ENCODE measurements at places on chromosomes 3 and 15.
A peak's percentile ranks its signal among the peaks of the same experiment; 100 is the strongest.

- DNase-seq: no peak
Observed at GRCh38 chr3:172145031-172145686, 105.8 kb downstream of the FNDC3B start.

GRCh38 chr3:37912052-37912733, 50.5 kb downstream of the CTDSPL start:
- no peak for DNase-seq

DNA sequence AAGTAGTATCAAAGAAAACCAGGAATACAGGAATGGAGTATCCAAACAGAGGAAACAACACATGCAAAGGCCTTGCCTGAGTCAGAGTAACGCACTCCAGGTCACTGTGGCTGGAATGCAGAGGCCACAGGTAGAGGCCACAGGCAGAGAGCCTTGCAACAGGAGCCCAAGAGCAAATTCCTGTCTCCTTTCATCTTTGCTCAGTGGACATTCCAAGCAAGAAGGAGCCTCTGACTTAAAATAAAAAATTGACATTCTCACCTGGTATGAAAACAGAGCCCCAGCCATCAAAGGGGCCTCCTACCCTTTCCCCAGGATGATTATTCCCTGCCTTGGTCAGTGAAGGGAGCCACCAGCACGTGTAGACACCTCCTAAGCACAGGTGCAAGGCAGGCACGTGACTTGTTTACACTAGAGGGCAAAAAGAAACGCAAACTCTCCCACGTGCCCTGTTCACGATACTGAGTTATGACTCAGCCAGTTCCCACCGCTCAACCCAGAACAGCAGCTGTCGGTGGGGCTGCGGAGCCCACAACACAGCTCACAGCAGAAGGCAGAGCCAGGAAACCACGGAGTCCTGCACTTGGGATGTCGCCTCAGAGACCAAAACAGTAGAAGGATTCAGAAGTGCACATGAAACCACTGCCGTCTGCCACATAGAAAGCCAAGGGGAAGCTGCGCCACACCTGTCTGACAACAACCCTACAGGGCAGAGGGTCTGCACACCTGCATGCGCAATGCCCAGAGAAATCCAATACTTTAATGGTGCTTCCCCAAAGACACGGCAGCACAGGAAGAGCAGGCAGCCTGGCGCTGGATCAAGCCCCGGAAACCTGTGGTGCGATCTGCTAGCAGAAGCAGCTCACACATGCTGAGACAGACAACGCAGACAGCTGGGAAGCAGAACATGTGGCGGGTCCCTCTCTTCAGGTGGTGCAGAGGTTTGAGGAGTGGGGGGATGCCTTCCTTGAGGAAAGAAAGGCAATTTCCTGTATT, 52.1 kb downstream of the ITGB5 start:
- DNase-seq: peak; percentile 12

DNA sequence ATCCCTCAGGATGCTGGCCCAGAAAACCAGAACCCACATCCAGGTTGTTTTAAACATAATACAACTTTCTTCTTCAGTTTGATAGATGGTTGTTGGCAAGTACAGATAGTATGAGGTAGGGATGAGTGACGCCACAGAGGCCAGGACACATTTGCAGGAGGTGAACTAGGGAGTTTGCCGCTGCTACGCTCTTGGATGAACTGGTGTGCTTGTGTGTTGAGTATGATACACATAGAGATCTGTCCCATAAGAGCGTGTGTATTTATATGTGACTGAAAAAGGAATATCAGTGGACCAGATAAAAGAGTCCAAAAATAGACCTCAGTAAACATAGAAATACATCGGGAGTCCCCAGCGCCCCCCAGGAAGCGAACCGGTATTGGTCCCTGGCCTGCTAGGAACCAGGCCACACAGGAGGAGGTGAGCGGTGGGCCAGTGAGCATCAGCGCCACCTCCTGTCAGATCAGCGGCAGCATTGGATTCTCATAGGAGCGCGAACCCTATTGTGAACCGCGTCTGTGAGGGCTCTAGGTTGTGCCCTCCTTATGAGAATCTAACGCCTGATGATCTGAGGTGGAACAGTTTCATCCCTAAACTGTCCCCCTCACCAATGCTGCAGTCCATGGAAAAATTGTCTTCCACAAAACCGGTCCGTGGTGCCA, 98.1 kb downstream of the LRRK1 start:
- no peak for DNase-seq

GRCh38 chr3:8520816-8521403, 19.3 kb downstream of the LMCD1 start:
- DNase-seq: no peak

- no peak for DNase-seq
Observed at GRCh38 chr15:62275831-62276230, 110.7 kb upstream of the C2CD4B start.

- no peak for DNase-seq
Observed at GRCh38 chr3:125107363-125107762, 51.6 kb upstream of the HEG1 start.

DNA sequence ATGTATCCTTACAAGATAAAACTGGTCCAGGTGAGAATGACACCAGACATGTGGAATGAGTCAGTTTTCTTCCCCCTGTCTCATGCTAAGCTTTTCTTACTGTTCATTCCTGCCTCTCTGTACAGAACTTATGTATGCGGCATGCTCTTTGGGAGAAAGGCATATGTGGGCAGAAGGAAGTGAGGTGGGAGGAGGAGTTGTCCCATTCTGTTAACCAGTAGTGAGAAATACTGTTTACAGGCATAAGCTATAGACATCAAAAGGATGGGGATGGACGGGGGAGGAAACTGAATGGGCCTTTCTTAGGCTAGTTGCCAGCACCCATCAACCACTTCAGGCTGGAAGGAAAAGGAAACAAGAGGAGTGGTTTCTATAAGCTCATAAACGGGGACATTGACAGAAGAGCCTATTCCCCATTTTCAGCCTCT, 143.6 kb upstream of the BHLHE40 start:
- DNase-seq: no peak

- no peak for DNase-seq
Observed at GRCh38 chr3:134751831-134752230, 43.2 kb upstream of the EPHB1 start.

DNA sequence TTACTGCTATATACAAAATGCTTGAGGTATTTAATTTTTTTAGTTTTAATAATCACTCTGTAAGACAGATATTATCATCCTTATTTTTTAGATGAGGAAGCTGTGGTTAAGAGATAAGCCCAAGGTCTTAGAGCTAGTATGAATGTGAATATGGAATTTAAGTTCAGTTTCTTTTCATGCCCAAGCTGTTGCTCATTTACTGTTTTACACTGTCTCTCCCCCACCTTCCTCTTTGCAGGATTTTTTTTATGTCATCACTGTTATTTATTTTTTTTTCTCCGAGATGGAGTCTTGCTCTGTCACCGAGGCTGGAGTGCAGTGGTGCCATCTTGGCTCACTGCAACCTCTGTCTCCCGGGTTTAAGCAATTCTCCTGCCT, 22.5 kb downstream of the MAP2K5 start:
- no peak for DNase-seq

- DNase-seq: no peak
Observed at GRCh38 chr15:31135523-31135922, 34.0 kb upstream of the TRPM1 start.

GRCh38 chr3:172317481-172317880, 130.8 kb downstream of the GHSR start:
- DNase-seq: no peak

GRCh38 chr15:37810381-37810780, 124.1 kb upstream of the TMCO5A start:
- DNase-seq: no peak

DNA sequence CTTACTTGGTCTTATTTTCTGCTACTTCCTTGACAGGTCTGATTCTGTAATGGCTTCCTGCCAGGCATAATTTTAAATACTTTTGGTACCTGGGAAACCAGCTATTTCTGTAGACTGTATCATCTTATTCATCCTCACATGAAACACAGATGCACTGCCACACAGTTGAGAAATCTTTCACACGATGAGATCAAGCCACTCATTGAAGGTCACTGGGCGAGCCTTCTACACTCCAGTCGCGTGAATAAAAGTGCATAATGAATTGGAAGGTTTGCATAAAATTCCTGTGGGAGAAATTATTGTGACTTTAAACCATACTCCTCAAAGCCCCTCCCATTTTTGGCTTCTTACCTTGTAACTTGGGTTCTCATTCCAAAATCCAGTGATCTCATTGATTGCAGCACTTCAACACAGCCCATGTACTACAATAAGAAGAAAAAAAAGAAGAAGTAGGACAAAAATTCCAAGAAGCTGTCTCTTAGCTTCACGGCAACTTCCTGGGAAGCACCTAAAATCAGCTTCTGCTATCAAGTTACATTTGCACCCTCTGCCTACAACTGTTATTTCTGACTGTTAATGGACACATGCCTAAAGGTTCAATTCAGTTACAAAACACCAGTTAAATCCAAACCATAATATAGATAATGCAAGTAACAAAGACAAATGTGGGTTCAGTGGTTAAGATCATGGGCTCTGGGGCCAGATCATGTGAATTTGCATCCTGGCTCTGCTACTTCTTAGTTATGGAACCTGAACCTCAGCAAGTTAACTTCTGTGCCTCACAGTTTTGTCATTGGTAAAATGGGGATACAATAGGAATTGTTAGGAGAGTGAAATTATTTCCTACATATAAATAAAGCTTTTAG, 39.0 kb downstream of the SHC4 start:
- DNase-seq: no peak
